ENCODE measurements at places on chromosomes 3 and 15.

DNA sequence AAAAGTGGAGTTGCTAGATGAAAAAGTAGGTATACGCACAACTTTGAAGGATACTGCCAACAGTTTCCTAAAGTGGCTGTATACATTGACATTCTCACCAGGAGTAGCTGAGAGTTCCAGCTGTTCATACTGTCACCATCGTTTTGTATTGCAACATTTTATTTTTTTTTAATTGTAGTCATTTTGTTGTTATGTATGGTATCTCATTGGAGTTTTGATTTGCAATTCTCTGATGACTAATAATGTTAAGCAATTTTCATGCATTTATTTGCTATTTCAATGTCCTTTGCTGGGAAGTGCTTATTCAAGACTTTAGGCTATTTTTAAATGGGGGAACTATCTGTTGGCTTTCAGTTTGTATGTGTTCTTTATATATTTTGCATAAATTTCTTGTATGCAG lies 185.1 kb upstream of the TGFBR2 start:
- DNase-seq: peak; percentile 44

DNA sequence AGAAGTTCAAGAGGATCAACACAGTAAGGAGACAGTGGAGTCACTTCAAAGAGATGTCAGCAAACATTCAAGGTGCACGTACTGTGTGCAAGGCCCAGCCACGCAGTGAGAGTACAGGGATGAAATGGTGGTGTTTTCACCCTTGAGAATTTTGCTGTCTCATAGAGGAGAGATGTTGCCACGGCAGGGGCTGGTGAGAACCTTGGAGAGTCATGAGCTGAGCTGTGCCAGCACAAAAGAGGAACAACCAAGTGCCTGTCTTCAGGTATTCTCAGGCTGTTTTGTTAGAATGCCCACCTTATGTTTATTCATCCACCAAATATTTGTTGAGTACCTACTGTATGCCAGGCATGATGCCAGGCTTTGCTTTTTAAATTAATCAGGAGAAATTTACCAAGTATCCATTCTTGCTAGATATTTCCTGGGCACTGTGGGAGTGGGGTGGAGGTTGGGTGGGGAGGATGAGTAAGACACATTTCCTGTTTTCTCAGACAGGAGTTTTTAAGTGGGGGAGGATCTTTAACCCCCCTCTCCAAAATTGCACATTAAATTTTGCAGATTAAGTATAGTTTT lies 72.6 kb downstream of the SLC6A11 start:
- DNase-seq: no peak

- no peak for DNase-seq
These were observed 21.6 kb downstream of the PLA2G4B start for GRCh38 chr15:41860049-41860828.

DNA sequence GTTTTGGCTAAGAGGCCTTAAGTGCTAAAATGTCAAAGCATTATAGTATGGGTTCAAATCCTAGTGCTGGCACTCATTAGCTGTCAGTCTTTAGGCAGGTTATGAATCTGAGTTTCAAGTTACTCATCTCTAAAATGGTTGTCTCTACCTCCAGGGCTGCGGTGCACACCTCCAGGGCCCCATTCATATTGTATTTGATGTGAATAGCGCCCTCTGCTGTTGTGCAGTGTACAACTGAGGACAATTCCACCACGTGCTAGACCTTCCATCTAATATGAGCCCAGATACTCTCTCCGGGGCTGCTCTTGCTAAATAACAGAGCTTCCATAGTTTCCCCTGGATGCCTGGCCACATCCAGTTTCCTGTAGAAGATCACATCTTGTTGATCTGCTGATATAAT lies 54.3 kb downstream of the OXNAD1 start:
- DNase-seq: no peak

- DNase-seq: no peak
These were observed 308.9 kb upstream of the DNAJC19 start for GRCh38 chr3:181298421-181298820.

GRCh38 chr3:127124120-127124519 lies 68.8 kb upstream of the PRR23E start:
- DNase-seq: peak; percentile 3

DNA sequence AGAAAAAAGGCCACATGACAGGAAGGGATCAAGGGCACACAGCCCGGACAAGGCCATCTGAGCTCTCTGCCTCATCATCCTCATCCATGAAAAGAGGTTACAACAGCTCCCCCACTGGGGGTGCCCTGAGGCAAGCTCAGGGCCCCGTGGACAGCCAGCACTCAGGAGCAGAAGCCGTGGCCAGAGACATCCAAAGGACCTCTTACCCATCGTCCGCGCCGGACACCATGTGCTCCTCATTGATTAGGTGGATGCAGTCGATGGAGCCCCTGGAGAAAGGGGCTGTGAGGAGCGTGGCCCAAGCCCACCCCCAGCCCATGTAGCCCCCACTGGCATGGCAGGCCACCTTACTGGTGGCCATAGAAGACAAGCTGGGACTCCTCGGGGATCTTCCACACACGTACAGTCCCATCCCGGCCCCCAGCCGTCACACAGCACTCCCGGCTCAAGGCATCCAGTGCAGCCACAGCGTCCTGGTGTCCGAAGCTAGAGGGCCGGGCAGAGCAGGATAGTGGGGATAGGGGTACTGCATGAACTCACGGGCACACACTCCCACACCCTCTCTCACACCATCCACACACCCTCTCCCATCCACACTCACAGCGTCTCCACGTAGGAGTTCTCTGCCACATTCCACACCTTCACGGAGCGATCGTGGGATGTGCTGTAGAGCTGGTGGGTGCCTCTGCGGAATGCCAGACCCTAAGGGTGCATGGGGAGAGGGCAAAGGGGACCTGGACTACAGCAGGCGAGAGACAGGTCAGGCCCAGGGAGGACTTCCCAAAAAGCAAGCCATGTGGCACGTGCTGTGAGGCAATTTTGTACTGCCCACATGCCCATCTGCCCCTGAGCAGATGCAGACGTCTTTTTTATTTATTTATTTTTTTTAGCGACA lies 6.5 kb downstream of the RRP9 start:
- DNase-seq: no peak

DNA sequence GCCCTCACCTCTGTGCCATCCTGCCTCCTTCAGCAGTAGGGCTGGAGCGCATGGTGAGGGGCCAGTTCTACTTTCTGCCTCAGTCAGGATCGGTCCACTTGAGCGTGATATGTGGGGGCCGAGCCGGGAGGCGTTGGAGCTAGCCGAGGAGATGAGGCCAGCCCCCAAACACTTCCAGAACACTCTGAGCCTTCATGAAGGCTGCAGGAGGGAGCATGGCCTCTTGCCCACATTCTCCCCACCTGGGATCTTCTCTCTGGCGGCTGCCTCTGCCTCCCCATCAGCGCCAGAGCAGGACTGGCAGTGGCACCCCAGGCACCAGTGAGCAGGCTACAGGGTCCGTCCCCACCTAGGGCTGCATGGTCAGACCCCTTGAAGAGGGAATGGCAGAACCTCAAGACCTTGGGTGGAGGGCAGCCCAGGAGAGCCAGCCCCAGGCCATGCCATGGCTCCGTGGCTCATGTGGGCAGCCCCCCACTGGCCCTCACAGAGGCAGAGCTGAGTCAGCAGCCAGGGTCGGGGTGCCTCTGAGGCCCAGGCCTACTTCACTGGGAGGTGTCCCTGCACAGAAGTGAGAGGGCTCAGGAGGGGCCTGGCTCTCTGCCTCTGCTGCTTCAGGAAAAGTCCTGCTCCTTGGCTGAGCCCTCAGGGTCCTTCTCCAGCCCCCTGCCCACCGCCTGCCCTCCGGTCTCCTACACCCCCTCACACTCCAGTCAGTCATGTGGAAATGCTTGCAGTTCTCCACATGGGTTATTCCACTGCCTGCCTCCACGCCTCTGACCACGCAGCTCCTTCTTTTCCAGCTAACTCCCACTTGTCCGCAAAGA lies 28.1 kb upstream of the CYP11A1 start:
- DNase-seq: no peak

DNA sequence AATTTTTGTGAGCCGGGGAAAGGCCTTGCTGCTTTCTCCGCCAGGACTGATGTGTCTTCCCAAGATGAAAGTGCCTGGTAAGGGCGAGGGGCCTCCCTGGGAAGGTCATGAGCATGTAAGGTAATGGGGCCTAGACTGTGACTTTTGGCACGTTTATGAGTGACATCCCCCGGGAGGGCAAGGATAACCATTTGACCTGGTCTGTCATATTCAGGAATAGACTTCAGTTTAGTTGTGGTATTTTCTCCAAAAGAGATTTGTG lies 631 bp upstream of the CNBP start:
- no peak for DNase-seq

GRCh38 chr15:45534821-45535220 lies 12.3 kb upstream of the SLC30A4 start:
- no peak for DNase-seq

DNA sequence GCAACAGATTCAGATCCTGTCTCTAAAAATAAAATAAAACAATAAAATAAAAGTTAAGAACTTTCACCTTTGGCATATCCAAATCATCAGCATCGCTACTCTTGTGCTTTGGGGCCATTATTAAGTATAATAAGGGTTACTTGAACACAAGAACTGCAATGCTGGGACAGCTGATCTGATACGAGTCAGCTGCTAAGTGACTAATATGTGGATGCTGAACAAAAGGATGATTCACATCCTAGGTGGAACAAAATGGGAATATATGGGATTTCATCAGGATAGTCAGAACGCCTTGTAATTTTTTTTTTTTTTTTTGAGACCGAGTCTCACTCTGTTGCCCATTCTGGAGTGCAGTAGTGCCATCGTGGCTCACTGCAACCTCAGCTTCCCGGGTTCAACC lies 29.7 kb downstream of the BUB1B start:
- DNase-seq: peak; percentile 51

GRCh38 chr3:30292192-30292893 lies 314.1 kb upstream of the TGFBR2 start:
- peak; percentile 84 for DNase-seq

- no peak for DNase-seq
These were observed 84.0 kb downstream of the CGNL1 start for GRCh38 chr15:57460208-57460816.

GRCh38 chr3:177624528-177625495 lies 427.5 kb upstream of the TBL1XR1 start:
- DNase-seq: peak; percentile 12

- no peak for DNase-seq
These were observed 37.1 kb upstream of the APEH start for GRCh38 chr3:49636883-49637609.

DNA sequence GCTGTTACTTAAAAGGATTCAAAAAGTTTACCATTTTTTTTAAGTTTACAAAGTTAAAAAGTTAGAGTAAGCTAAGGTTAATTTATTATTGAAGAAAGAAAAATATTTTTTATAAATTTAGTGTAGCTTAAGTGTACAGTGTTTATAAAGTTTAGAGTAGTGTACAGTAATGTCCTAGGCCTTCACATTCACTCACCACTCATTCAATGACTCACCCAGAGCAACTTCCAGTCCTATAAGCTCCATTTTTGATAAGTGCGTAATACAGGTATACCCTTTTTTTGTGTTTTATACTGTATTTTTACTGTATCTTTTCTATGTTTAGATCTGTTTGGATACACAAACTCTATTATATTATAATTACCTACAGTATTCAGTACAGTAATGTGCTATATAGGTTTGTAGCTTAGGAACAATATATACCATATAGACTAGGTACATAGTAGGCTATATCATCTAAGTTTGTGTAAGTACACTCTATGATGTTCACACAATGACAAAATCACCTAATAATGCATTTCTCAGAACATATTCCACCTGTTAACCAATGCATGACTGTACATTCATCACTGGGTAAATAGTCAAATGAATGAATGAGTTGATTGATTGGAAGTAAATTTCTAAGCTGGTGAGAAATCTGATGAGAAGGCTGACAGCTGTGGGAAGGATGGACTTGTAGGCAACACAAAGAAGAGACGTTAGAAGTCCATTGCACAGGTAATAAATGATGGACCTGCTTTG lies 95.2 kb upstream of the CDIN1 start:
- peak; percentile 39 for DNase-seq

DNA sequence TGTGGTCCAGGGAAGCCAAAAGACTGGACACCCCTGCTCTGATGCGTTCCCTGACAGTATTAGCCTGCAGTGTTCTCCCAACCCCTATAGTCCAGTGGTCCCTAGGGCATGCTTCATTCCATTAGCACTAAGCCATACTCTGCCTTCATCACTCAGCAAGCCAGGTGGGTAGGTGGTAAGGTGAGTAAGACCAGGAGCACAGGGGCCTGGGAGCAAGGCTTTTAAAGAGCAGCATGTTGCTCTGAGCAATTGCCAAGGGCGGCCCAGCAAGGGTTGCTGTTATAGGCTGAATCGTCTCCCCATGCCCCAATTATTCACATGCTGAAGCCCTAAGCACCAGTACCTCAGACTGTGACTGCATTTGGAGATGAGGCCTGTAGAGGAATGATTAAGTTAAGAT lies 11.0 kb downstream of the CXCR6 start:
- no peak for DNase-seq

- peak; percentile 57 for DNase-seq
These were observed 405.8 kb downstream of the IGSF11 start for GRCh38 chr3:118628704-118629341.

- no peak for DNase-seq
These were observed 8.3 kb upstream of the PIGZ start for GRCh38 chr3:196976941-196977340.

DNA sequence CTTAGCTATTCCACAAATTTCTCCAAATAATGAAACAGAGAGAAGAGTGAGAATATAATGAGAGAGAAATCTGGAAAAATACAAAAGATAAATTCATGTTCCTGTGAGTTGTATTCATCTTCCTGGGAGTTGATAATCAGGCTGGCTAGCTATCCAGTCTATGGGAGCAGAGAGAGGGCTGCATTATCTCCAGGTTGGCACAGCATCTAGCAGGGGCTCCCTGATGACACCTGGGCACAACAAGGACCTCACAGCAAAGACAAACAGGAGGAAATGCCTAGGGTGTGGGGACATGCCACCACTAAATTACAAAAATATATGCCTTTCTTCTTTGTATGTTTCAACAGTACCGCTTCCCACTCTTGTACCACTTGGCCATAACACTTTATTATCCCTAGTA lies 1.9 kb downstream of the EHD4 start:
- DNase-seq: no peak

DNA sequence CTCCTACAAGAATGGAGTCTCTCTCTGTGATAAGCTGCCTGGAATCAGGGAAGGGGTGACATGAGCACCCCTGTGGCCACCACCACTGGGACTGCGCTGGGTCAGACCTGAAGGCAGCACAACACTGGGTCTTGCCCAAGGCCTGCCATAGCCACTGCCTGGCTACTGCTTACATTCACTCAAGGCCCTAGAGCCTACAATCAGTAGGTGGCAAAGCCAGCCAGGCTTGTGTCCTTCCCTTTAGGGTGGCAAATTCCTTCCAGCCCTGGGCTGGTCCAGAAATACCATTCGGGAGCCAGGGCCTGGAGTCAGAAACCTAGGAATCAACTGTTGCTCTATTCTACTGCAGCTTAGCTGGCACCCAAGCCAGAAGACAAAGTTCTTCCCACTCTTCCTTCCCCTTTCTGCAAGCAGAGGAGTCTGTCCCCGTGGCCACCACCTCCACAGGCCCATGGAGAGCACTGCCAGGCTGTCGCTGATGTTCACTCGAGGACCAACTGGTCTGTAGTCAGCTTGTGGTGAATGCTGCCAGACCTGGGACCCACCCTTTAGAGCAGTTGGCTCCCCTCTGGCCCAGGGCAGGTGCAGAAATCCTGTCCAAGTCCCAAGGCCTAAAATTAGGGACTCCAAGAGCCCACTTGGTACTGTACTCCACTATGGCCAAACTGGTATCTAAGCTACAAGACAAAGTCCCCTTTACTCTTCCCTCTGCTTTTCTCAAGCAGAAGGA lies 307.4 kb downstream of the THSD4 start:
- no peak for DNase-seq

- no peak for DNase-seq
These were observed 19.7 kb downstream of the GPR171 start for GRCh38 chr3:151183265-151183671.

- DNase-seq: no peak
These were observed 9.2 kb upstream of the KY start for GRCh38 chr3:134660046-134660441.

Measured in astrocyte of the spinal cord (primary cell).